ENCODE measurements at places on chromosomes 13 and 19.
A peak's percentile ranks its signal among the peaks of the same experiment; 100 is the strongest.

GRCh38 chr13:51721496-51721895 lies 82.5 kb downstream of the DHRS12 start:
- DNase-seq = peak; percentile 74

DNA sequence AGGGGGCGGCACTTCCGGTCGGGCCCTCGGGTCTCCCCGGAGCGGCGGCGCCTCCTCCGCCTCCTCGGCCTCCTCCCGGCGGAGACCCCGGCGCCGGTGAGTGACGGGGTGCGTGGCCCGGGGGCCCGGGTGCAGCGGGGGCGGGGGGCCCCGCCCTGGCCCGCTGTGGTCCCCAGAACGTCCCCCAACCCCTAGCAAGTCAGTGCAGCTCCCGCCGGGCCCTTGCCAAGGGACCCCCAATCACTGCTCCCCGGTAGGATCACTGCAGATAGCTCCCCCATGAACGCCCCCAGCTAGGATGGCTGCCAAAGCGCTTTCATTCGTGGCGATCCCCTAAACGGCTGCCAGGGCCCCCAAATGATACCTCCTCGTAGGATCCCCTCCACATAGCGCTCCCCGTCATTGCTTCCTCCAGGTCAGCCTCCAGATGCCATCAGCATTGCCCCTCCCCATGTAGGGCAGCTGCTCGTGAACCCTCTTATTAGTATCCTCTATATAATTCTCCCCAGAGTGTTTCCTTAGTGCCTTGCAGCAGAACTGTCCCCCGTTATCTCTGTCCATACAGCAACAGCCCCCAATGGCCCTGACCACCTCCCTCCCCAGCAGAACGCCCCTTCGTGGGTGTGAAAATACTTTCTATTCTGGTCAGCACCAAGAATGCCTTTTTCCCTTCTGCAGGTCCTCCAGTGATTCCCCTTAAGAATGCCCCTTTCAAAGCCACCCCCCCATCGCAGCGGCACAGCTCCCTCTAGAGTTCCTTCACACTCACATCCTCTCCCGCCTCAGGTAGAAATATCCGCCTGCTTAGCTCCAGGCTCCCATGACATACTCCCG lies at the start of gene ZNF865:
ZNF865 (plus strand) TSS at position 11 of the 834 bp plus-strand sequence. CDS start 7,972 bp downstream, outside the sequence.
- DNase-seq = peak; percentile 86

GRCh38 chr19:1049106-1049505 lies 9.2 kb downstream of the ABCA7 start:
- no peak for DNase-seq

- DNase-seq = no peak
Measured at GRCh38 chr13:80340651-80341100, 250 bp downstream of the SPRY2 start.

DNA sequence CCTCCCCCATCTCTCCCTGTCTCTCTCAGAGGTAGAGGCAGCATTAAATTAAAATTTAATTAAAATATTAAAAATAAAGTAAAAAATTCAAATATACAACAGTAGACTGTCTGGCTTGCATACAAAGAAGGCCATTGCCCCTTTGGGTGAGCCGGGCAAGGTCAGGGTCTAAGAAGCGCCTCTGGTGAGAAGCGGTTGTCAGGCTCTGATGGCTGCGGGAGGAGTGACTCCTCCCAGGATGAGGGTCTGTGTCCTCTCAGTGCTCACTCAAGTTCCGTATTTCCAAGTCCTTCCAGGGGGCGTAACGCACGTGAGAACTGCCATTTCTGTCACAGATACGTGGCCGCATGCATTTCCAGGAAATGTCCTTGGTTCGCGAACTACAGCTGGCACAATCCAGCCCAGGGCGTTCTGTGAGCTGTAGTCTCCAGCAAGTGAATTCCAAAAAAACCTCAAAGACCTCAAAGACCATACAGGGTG lies 737 bp upstream of the ZNF181 start:
- DNase-seq = no peak

GRCh38 chr19:12783849-12784393 lies 7.4 kb upstream of the JUNB start:
- DNase-seq = no peak

- DNase-seq = no peak
Measured at GRCh38 chr13:100668408-100668807, 6.2 kb downstream of the TMTC4 start.

- DNase-seq = no peak
Measured at GRCh38 chr13:108070925-108071324, 144.4 kb downstream of the LIG4 start.

DNA sequence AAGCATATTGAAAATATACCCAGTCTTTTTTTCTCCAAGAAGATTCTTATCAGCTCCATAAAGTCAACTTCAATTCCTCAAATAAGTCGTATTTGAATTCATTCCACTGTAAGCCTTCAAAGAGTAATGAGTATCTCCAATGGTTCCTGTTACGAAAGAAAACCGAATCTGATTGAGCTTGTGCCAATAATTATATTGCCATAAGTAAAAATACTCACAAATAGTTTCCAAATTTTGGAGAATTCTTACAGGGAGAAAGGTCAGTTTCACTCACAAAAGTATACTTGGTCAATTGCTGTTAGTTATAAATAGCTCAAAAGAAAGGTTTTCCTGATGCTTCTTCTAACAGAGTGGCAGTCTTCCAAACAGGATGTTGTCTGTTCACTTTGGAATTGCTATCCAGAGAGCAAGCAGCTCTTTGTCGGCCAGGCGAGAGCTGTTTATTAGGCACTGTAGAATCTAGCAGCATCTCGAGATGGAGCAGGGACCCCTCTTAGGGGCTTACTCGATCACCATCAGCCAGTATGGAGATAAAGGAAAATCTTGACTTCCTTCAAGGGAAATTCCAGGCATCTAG lies 13.5 kb downstream of the ERICH4 start:
- no peak for DNase-seq

DNA sequence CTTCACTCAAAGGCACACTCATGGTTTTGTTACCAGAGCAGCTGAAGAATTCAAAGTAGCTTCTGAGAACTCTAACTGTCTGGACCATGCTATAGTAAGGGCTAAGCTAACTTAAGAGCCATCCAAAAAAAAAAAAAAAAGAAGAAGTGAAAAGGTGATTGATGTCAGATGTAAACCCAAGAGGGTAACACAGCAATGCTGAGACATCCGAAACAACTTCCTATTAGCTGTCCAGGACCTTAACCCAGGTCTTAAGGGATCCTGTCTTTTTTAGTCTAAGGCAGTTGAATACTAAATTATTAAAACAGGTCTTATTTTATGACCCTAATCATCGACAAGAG lies 11.2 kb upstream of the RAB20 start:
- no peak for DNase-seq

GRCh38 chr13:111906306-111906705 lies 160.6 kb upstream of the SOX1 start:
- DNase-seq = no peak

DNA sequence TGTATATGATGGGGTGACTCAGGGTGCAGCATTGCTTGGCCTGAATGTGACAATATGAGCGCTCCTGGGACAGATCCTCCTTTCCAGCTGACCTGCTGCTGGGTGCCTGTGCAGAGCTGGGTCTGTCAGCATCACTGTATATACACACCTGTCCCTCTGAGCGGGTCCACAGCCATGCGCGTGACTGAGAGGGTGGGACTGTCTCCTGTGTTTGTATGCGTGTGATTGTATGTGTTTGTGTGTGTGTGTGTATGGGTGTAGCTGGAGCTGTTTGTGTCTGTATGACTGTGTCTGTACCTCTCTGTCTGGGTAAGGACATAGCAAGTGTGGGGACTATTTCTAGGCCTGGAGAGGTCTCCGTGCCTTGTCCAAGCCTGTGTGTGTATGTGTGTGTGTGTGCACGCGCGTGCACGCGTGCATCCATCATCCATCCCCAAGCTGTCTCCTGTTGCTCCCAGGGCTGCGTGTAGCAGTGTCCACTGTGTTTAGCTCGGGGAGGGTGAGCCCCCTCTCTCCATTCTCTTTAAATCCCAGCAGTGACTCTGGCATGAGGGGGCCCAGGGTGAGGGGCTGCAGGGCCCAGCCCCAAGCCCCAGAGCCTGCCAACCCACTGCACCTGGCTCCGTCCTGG lies 8.3 kb downstream of the IGLON5 start:
- DNase-seq = no peak

DNA sequence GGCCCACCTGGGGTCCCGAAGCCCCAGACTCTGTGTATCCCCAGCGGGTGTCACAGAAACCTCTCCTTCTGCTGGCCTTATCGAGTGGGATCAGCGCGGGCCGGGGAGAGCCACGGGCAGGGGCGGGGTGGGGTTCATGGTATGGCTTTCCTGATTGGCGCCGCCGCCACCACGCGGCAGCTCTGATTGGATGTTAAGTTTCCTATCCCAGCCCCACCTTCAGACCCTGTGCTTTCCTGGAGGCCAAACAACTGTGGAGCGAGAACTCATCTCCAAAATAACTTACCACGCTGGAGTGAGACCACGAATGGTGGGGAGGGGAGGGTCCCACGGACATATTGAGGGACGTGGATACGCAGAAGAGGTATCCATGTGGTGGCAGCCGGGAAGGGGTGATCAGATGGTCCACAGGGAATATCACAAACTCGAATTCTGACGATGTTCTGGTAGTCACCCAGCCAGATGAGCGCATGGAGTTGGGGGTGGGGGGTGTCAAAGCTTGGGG lies 1.0 kb upstream of the ICAM5 start:
- DNase-seq = peak; percentile 55

DNA sequence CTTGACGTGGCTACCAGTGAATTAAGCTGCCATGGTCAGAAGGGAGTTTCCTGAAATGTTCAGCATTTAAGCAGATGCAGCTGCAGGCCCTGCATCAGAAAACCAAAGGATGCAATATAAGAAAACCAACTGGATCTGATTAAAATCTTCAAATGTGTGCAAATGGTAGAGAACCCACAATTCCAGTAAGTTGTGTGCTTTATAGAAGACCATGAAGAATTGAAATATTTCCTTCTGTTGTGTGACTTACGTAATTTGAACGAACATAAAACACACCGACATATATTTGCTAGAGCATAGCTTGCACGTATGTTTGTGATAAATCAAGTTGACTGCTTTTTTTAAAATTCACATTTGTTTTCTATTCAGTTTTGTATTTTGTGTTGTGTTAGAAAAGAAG lies 191.4 kb downstream of the COL4A1 start:
- DNase-seq = no peak

GRCh38 chr13:48527955-48528354 lies 4.9 kb downstream of the RCBTB2 start:
- no peak for DNase-seq

- no peak for DNase-seq
Measured at GRCh38 chr13:108326309-108326708, 56.8 kb downstream of the TNFSF13B start.

GRCh38 chr19:3533563-3534216 lies 5.3 kb upstream of the TEKTIP1 start:
- DNase-seq = no peak

GRCh38 chr13:52665325-52665724 lies 12.7 kb downstream of the SUGT1 start:
- no peak for DNase-seq

GRCh38 chr13:84870190-84870589 lies 929.0 kb downstream of the SLITRK6 start:
- DNase-seq = no peak

- no peak for DNase-seq
Measured at GRCh38 chr13:87376081-87376480, 295.1 kb upstream of the SLITRK5 start.

- no peak for DNase-seq
Measured at GRCh38 chr19:907183-907853, 5.7 kb downstream of the R3HDM4 start.

DNA sequence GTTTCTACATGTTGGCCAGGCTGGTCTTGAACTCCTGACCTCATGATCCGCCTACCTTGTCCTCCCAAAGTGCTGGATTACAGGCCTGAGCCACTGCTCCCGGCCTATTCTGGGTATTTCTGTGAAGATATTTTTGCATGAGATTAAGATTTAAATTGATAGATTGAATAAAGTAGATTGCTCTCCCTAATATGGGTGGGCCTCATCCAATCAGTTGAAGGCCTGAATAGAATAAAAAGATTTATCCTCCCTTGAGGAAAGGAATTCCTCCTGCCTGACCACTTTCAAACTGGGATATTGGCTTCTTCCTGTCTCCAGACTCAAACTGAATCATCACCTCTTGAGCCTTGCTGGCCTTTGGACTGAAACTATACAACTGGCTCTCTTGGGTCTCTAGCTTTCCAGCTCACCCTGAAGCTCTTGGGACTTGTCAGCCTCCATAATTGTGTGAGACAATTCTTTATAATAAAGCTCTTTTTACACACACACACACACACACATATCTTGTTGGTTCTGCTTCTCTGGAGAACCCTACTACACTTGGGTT lies 36.1 kb upstream of the CXCL17 start:
- no peak for DNase-seq

GRCh38 chr19:5308451-5309437 lies 31.9 kb downstream of the PTPRS start:
- DNase-seq = peak; percentile 87

DNA sequence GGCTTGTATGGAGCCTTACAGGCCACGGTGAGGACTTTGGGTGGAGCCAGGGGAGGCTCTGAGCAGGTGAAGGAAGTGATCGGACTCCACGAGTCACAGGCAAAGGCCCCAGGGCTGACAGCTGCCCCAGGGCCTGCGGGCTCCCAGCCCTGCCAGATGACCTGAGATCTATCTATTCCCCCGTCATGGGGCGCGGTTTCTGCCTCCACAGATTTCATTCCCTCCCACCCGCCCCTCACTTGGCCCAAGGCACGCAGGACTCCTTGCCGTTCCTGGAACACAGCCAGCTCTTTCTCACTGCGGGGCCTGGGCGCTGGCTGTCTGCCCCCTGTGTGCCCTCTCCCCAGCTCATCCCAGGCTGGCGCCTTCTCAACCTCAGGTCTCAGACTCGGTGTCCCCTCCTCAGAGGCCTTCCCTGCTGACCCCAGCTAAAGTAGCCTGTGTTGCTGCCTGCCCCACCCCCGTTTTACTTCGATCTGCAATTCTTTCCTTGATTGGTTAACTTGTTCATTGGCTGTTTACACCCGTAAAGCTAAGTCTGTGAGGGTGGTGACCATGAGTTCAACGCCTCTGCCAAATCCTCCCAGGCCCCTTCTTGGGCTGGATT lies 13.9 kb upstream of the PAK4 start:
- DNase-seq = no peak

- no peak for DNase-seq
Measured at GRCh38 chr19:28322945-28323344, 890.0 kb downstream of the UQCRFS1 start.

DNA sequence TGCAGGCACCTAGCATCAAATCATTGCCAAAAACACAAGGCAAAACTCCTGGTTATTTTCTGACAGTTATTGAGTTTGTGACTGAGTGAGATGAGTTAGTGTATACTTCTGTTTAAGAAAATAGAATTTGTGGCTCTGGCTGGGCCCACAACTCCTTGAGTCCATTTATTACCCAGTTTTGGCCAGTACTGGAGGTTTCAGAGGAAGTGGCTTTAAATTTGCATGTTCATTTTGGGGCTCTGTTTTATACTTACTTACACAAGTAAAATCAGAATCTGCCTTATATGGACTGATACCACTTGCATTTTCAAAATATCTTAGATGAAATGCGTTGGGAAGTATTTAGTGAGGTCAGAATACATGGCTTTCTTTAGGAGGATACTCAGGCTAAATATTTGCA lies 29.0 kb downstream of the TNFSF11 start:
- no peak for DNase-seq

GRCh38 chr19:54100561-54100960 lies at the start of gene OSCAR:
Gene OSCAR, minus strand, starts transcription at chr19:54100803. Its CDS starts 11 bp downstream, at chr19:54100792.
- DNase-seq = no peak
